ENCODE measurements at places on chromosomes 6 and 20. TPM values are rescaled to one million over a fixed set of nuclear protein-coding genes. Genes with fewer than 3 reads are reported as not detected.

DNA sequence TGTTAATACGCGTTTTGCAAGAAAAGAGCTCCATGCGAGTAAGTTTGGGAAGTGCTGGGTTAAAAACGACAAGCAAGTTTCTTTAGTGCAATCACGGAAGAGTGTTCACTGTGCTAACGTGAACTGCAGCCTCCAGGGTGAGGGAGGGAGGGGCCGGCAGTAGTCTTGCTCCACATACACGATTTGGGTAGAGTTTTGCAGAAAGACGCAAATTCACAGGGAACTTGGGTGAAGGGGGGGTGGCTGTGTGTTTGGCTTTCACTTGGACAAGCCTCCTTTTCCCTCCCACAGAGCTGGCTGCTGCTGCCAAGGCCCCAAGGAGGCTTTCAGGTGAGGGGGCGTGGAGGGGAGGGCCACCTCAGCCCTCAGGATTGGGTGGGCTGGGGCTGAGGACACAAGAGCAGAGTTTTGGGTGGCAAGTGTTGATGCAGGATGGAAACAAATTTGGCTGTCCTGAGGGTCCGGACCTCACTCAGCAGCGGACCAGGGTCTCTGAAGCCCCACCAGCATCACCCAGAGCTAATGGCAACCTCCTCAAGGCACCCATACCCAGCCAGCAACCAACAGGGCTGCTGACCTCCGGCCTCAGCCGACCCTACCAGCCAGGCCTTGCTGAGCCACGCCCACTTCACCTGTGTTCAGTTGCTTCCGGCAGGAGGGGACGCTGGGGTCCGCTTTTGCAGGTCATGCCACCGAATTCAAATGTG is 204.5 kb downstream of the ERMARD start:
- DNase-seq: no peak

GRCh38 chr20:54093423-54094267 is 23.3 kb upstream of the BCAS1 start:
- no peak for DNase-seq

DNA sequence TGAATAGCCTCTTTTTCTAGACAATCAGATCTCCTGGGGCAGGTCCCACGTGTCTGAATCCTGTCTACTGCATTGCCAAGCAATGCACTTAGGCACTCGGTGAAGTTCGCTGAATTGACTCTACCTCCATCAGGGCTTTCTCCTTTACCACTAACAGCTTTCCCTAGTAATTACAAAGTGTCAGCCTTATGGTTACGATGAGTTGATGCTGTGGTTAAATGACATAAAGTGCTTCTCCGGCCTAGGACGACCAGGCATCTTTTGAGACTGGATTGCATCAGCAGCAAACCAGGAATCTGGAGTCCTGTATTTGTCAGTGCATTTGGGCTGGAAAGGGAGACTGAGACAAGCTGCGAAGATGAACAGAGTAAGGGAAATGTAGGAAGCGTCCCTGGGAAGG is 21.5 kb downstream of the NOX3 start:
- no peak for DNase-seq

DNA sequence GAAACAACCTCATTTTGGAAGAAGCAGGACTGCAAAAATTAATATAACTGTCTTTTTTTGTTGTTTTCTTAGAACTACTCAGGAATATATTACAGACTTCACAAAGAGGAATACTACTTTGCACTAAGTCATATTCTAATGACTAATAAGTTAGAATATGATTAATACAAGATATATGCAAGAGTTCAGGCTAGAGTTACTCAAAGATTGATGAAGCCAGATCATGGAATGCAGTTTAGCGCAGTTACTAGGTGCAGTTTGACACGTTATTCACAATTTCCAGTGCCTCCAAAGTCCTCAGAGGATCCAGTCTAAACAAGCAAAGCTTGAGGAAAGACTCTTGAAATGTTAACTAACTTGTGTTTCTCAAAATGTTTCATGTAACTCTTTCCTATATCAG is 1.2 kb upstream of the MYCT1 start:
- no peak for DNase-seq

- DNase-seq: no peak
Observed at GRCh38 chr6:141658696-141659095, 474.0 kb upstream of the GJE1 start.

The TGM3 gene
- not detected for total RNA-seq
